ENCODE measurements at places on chromosomes 7 and 10. TPM values are rescaled to one million over a fixed set of nuclear protein-coding genes. Genes with fewer than 3 reads are reported as not detected.

PLEKHS1 gene
- total RNA-seq = not detected

MRPS16 gene
- total RNA-seq = 118 TPM

WNT8B gene
- not detected for total RNA-seq

LYZL2 gene
- not detected for total RNA-seq

MINPP1 gene
- total RNA-seq = 42.9 TPM

GRCh38 chr10:1114719-1115606, 58.8 kb downstream of the WDR37 start:
- DNase-seq = no peak

DNA sequence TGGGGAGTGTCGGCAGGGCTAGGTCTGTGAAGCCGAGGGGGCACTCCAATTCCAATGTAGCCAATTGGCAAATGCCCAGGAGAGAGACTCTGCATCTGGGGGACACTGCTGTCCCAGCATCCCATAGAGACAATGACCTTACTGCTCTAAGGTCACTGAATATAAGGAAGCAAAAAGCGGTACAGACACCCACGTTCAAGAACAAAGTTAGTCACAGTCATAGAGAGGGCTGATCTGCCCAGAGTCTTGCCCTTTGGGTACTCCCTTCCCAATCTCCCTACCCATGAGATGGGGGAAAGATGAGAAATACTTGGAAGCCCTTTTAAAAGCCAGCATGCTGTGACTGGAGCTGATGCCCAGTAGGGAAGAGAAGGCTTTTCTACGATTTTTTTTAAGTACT, 76.3 kb upstream of the GSDME start:
- no peak for DNase-seq

- DNase-seq = no peak
Measured at GRCh38 chr10:49419005-49419404, 23.1 kb upstream of the DRGX start.

- DNase-seq = no peak
Measured at GRCh38 chr10:99573790-99574189, 41.0 kb downstream of the NKX2-3 start.

All from A172 (cell line).